Activated CD4-positive, alpha-beta T cell treated with anti-CD3 and anti-CD28 coated beads, Interleukin-2, amount 10 ng/mL, durations not matched to agents 24 days and 14 days (primary cell): ENCODE measurements at places on chromosomes 13 and 19. TPM values are rescaled to one million over a fixed set of nuclear protein-coding genes. Genes with fewer than 3 reads are reported as not detected.

The CLDND2 gene
- total RNA-seq = 18.7 and 19.6 TPM in 2 replicates

The IGFL1 gene
- total RNA-seq = not detected in 2 replicates

The NHLRC3 gene
- total RNA-seq = 18.4 and 18.8 TPM in 2 replicates

The ADGRE2 gene
- total RNA-seq = 1.8 and 2.8 TPM in 2 replicates

The NLRP7 gene
- total RNA-seq = not detected in 2 replicates

The KLK15 gene
- total RNA-seq = not detected in 2 replicates

The FREM2 gene
- under 0.01 and 0.05 TPM in 2 replicates for total RNA-seq

The DIRAS1 gene
- total RNA-seq = 0.16 TPM in 1 of 2 replicates, not detected in the other

The IRF2BP1 gene
- 18.5 and 18.9 TPM in 2 replicates for total RNA-seq

The FCER2 gene
- total RNA-seq = not detected in 2 replicates

The PSG7 gene
- total RNA-seq = not detected in 2 replicates

The MYO9B gene
- total RNA-seq = 120 TPM in 2 replicates

The GJA3 gene
- total RNA-seq = 0.02 TPM in 1 of 2 replicates, not detected in the other

The CAMSAP3 gene
- total RNA-seq = 0.09 and 0.69 TPM in 2 replicates

The AMER2 gene
- total RNA-seq = not detected in 2 replicates

The FKBP8 gene
- total RNA-seq = 170 and 173 TPM in 2 replicates

The GPR4 gene
- total RNA-seq = not detected in 2 replicates

The FFAR1 gene
- total RNA-seq = 0.12 and 0.14 TPM in 2 replicates

The CYP4F8 gene
- not detected in 2 replicates for total RNA-seq

The CABP5 gene
- not detected in 2 replicates for total RNA-seq

The ZNF439 gene
- 3.3 and 3.9 TPM in 2 replicates for total RNA-seq

The ZNF790 gene
- total RNA-seq = 5.1 and 6.7 TPM in 2 replicates

The SBK3 gene
- total RNA-seq = not detected in 2 replicates

The CEACAM3 gene
- not detected in 2 replicates for total RNA-seq

The SIGLEC12 gene
- total RNA-seq = 0.98 and 1.5 TPM in 2 replicates

The KIR3DL2 gene
- 0.47 and 0.52 TPM in 2 replicates for total RNA-seq

The DHPS gene
- total RNA-seq = 138 and 155 TPM in 2 replicates

The POGLUT2 gene
- 13.2 and 15.6 TPM in 2 replicates for total RNA-seq

The ATP12A gene
- 0.23 and 0.28 TPM in 2 replicates for total RNA-seq

The SIGLEC10 gene
- total RNA-seq = 2.3 and 3.5 TPM in 2 replicates

The SELENOW gene
- 111 and 117 TPM in 2 replicates for total RNA-seq

The ATXN8OS gene
- not detected in 2 replicates for total RNA-seq

The TMEM59L gene
- total RNA-seq = not detected in 2 replicates

The DAND5 gene
- total RNA-seq = 0.12 TPM in 1 of 2 replicates, not detected in the other

The COMP gene
- total RNA-seq = not detected in 2 replicates
